Memory B cell (primary cell): ENCODE measurements at places on chromosomes 13 and 19.
A peak's percentile ranks its signal among the peaks of the same experiment; 100 is the strongest.

DNA sequence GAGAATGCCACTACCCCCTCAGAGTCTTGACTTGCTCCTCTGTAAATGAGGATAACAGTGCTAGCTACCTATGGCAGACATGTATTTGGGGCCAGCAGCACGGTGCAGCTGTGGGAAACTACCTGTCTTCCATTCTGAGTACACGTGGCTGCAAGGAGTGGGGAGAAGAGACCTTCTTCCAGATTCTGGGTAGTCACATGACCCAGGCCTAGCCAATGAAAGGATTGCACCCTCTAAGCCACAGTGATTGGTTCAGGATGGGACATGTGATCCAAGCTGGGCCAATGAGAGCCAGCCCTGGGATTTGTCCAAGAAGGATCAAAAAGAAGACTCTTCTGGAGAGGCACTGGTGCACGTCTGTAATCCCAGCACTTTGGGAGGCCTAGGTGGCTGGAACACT, 5.5 kb downstream of the ZNRF4 start:
- DNase-seq, result no peak

GRCh38 chr19:58409010-58409790, 751 bp downstream of the ZNF584 start:
- peak; percentile 37 for DNase-seq

DNA sequence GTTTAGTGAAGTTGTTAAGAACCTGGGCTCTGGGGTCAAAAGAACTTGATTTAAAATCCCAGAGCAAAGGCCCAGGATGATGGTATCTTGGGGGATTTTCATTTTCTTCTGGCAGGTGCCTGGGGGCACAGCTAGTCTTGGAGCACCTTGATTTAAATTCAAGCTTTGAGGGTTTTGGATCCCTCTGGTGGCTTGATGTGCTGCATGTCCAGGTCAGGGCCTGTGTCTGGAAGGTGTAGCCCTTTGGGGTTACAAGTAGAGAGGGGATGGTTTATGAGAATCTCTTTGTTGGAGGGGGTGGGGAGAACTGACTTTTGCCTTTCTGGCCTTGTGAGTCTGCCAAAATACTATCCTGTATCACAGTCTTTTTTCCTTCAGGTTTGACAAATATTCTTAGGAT, 55.8 kb downstream of the AKAP11 start:
- no peak for DNase-seq

DNA sequence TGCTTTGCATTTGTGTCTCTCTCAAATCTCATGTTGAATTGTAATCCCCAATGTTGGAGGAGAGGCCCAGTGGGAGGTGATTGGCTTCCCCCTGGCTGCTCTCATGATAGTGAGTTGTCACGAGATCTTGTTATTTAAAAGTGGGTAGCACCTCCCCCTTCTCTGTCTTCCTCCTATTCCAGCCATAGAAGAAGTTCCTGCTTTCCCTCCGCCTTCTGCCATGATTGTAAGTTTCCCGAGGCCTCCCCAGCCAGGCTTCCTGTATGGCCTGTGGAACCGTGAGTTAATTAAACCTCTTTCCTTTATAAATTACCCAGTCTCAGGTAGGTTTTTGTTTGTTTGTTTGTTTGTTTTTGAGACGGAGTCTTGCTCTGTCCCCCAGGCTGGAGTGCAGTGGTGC, 3.8 kb downstream of the LILRA4 start:
- no peak for DNase-seq

GRCh38 chr19:15788594-15789270, 1.3 kb downstream of the OR10H5 start:
- DNase-seq, result no peak

DNA sequence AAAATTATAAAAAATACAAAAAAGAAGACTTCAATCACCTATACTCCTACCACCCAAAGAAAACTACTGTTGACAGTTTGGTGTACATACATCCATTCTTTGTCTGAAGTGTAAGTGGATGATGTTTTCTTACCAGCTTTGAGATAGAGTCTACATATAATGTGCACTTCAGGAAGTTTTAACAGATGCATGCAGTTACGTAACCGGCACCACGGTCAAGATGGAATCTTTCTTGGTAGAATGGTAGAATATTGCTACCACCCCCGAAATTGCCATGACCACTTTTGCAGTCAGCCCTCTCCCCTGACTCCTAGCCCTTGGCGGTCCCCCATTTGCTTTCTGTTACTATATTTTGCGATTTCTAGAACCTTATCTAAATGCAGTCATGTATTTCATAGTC, 1.4 kb downstream of the CUL4A start:
- no peak for DNase-seq

DNA sequence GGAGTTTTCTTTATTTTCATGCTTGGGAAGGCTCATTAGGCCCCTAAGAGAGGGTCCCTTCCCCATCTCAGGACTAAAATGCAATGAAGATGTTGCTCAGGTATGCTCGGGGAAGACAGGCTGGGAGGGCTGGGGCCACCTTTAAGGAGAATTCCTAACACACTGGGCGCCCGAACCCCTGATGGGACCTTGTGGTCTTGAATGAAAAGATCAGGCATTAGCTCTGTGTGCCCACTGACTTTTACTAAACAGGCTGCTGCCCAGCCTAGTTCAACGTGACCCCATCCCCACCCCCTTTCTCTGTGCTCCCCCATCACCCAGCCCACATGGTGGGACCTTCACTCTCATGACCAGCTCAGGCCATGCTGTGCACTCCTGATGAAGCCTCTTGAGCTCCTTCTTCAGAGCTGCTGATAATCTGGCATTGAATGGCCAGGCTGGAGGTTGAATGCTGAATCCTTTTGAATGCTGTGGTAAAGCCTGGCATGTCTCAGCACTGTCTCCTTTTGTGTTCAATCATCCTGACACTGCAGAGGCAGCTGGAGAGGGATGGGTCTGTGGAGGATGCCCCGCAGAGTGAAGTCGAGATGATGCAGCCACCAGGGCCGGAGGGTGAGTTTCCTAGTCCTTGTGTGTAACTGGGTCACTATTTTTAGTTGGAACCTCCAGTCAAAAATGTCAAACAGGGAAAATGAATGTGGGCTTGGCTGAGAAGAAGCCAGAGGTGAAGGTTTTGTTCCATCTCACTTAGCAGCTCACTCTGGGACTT, 209.1 kb downstream of the UQCRFS1 start:
- DNase-seq, result no peak

- DNase-seq, result no peak
These were observed 50.9 kb downstream of the EPS15L1 start for GRCh38 chr19:16420781-16421386.

- no peak for DNase-seq
These were observed 534.7 kb upstream of the ARGLU1 start for GRCh38 chr13:107102676-107103075.

GRCh38 chr13:112767506-112768471, 78.0 kb downstream of the ATP11A start:
- peak; percentile 40 for DNase-seq

- DNase-seq, result no peak
These were observed 365.9 kb downstream of the FGF14 start for GRCh38 chr13:102035969-102036368.

- DNase-seq, result no peak
These were observed 36.4 kb downstream of the TEX26 start for GRCh38 chr13:30968846-30969245.

DNA sequence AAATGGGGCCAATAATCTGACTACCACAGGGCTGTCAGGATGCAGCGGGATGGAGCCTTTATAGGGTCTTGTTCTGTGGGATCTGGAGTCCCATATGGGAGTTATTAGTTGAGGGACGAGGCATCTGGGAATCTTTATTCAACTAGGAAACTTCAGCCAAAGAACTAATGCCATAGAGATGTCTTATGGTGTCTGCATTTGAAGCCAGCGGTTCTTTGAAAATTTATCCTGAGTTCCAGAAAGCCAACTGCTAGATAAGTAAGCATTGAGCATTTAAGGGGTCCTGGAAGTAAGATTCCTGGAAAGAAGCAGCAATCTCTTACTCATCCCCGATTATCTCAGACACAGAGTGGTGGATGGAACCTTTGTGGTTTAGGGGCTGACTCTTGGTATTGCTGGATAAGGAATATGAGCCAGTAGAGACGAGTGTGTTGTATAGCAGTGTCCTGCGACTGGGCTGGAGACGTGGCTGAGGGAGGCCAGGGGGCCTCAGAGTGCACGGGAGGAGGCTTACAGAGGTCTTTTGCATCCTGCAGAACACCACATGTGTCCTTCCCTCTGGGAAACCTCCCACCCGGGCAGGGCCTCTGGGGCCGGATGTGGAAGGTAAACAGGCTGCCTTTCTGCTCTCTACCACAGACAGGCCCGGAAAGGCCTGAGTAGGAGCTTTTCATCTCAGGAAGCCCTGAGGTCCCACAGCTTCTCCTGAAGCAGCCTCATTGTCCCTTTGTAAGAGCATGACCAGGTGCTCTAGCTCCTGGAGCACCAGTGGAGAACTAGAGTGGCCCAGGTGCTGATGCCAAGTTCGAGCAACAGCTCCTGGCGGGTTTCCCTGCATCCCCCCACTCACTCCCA, 28.8 kb downstream of the ACTN4 start:
- no peak for DNase-seq

DNA sequence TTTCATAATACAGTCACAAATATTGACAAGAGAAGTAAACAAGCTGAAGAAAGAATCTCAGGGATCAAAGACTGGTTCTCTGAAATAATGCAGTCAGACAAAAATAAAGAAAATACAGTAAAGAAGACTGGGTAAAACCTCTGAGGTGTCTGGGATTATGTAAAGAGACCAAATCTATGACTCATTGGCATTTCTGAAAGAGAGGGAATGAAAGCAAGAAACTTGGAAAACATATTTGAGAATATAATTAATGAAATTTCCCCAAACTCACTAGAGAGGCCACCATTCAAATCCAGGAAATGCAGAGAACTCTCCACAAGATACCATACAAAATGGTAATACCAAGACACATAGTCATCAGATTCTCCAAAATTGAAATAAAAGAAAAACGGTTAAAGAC, 53.0 kb upstream of the GPC6 start:
- DNase-seq, result no peak

DNA sequence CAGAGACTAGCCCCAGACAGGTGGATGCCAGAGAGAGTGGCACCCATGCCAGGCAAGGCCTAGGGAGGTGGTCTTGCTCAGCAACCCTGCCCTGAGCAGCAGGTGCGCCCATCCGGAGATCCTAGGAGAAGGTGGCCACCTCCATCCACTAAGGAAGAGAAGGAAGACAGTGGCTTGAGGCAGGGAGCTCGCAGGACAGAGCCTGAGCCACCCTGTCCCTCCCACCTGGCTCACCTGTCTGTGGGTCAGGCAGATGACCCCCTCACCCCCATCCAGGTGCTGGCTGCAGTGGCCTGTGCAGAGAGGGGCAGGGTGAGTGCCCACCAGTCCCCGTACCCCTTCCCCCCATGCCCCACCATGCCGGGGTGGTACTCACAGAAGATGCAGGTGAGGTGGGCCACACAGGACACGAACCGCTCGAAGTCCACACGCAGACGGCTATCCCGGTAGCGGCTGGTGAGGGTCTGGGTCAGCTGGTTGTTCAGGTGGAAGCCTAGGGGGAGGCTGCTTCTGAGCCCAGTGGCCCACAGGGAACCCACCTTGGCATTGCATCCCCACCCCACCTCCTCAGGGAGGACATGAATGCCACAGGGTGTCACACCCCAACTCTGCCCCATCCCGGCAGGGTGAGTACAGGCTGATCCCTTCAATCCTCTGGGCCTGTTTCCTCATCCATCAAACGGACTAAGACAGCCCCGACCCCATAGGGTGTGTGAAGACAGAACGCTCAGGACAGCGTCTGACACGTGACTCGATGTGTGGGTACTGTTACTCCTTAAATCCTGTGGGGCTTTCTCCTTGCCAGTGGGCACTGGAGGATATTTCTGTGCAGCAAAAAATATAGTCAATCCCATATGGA, 13.3 kb downstream of the CAPN12 start:
- DNase-seq, result no peak

GRCh38 chr19:17107546-17108452, 32.2 kb downstream of the MYO9B start:
- DNase-seq, result peak; percentile 37

GRCh38 chr13:19672990-19673389, 39.5 kb downstream of the MPHOSPH8 start:
- DNase-seq, result no peak

DNA sequence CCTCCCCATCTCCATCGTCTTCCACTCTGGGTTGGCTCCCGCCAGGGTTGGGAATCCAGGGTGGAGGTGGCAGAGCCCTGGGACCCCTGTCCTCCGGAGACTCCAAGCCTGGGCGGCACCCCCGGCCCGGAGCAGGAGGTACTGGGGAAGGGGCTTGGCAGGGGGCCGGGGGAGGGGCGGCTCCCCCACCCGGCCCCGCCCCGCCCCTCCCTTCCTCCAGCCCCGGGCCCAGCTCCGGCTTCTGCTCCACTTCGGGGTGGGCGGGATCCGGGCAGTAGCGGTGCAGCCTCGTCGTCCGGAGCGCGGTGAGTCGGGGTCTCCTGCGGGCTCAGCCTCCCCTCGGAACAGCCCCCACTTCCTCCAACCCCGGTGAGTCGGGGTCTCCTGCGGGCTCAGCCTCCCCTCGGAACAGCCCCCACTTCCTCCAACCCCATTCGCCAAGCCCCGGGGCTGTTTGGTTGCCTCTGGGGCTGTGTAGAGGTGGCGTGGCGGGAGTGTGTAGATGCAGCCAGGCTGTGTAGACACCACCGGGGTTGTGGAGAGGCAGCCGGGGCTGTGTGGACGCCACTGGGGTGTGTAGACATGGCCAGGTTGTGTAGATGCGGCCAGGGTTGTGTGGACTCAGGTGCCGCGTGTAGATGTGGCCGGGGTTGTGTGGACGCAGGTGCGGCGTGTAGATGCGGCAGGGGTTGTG, at the start of gene TMPRSS9:
TMPRSS9 (plus strand) TSS at position 274 of the 694 bp plus-strand sequence. CDS start 29,521 bp downstream, outside the sequence.
- no peak for DNase-seq

DNA sequence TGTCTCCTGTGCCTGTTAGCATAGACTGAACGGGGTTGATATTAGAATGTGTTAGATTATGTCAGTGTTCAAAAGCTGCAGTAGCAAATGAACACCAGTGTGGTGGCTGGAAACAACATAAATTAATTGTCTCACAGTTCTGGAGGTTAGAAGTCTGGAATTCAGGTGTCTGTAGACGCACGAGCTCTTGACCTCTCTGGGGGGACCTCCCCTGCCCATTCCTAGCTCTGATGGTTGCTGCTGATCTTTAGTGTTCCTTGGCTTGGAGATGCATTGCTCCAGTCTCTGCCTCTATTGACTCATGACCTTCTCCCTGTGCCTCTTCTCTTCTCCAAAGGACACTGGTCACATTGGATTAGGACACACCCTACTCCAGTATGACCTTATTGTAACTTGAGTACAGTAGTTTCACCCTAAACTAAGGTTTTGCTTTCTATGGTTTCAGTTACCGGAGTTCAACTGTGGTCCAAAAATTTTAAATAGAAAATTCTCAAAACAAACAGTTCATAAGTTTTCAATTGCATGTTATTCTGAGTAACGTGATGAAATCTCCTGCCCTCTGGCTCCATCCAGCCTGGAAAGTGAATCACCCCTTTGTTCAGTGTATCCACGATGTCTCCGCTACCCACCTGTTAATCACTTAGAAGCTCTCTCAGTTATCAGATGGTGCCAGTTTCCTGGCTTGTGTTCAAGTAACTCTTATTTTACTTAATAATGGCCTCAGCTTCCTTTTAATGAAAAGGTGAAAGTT, 273.2 kb downstream of the MYO16 start:
- no peak for DNase-seq

DNA sequence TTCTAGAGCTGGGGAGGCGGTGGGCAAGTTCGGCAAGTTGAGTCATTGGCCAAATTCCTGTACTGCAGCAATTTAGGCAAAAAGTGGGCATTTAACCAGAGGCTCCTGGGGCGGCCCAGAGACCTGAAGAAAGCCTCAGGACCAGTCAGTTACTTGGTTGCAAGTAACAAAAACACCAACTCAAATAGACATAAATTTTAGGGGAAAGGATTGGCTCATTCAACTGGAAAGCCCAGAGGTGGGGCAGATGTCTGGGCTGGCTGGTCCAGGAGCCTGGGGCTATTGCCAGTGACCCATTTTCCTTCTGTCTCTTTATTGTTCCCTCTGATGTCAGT, 97.1 kb downstream of the SIPA1L3 start:
- DNase-seq, result no peak
